BE2C (cell line): ENCODE measurements at places on chromosomes 12 and 14.

DNA sequence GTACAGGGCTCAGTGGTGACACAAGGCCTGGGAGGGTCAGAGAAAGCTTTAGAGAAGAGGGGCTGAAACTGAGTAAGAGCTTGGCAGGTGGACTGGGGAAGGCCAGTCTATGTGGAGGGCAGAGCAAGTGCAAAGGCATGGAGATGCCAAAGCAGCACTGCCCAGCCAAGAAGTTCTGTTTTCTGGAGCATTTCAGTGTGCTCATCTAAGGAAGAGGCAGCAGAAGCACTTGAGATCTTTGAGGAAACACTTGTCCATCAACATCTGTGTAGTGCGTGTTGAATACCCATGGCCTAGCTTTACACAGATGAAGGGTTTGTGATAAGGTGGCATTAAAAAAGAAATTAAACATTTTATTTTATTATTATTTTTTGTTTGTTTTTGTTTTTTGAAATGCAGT, 52.8 kb downstream of the FOS start:
- no peak for DNase-seq

GRCh38 chr12:25121916-25122315, 73.0 kb downstream of the DNAI7 start:
- no peak for DNase-seq

GRCh38 chr12:67797185-67797741, 148.7 kb downstream of the DYRK2 start:
- peak; percentile 13 for DNase-seq

GRCh38 chr14:39469094-39469710, 37.0 kb upstream of the FBXO33 start:
- DNase-seq, result peak; percentile 55

- DNase-seq, result no peak
These were observed 73.1 kb downstream of the RESF1 start for GRCh38 chr12:32032205-32032810.

DNA sequence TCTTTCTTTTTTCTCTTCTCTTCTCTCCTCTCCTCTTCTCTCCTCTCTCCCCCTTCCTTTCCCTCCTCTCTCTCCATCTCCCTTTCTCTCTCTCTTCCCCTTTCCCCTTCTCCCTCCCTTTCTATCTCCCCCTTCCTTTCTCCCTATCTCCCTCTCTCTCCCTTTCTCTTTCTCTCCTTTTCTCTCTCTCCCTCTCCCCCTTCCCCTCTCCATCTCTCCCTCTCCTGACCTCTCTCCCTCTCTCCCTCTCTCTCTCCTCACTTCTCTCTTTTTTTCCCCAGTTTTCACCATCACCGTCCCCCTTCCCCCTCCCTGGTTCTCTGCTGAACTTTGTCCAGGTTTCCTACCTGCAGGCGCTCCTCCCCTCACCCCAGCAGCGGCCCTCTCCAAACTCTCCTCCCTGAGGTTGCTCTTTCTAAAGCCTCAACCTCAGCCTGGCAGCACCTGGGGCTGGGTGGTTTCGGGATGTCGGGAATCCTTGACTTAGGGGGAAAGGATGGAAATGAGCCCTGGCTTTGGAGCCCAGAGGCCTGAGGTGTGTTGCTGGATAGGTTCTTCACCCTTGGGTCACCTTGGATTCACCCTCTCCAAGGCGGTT, 14.7 kb upstream of the TBX3 start:
- DNase-seq, result no peak

- no peak for DNase-seq
These were observed 50.6 kb upstream of the FUT8 start for GRCh38 chr14:65361920-65362319.

DNA sequence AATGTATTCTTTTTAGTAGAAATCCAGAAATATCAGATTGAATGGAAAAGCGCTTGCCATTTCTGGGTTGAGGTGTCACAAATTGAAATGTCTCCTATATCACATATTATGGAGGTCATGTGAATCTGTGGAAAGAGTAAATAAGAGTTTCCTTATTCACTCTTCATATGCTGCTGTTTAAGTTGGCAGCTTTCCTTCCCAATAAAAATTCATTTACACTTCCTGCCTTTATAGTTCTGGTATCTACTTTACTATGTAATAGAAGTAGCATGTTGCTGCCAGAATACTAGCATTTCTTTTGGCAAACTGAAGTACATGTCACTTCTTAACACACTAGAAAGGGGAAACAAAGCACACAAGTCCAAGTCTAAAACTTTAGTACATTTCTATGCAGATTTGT, 60.8 kb downstream of the SDR9C7 start:
- no peak for DNase-seq

GRCh38 chr12:106223485-106224354, 24.1 kb downstream of the CKAP4 start:
- peak; percentile 66 for DNase-seq

GRCh38 chr12:51421266-51421884, 3.3 kb upstream of the SLC4A8 start:
- peak; percentile 70 for DNase-seq

DNA sequence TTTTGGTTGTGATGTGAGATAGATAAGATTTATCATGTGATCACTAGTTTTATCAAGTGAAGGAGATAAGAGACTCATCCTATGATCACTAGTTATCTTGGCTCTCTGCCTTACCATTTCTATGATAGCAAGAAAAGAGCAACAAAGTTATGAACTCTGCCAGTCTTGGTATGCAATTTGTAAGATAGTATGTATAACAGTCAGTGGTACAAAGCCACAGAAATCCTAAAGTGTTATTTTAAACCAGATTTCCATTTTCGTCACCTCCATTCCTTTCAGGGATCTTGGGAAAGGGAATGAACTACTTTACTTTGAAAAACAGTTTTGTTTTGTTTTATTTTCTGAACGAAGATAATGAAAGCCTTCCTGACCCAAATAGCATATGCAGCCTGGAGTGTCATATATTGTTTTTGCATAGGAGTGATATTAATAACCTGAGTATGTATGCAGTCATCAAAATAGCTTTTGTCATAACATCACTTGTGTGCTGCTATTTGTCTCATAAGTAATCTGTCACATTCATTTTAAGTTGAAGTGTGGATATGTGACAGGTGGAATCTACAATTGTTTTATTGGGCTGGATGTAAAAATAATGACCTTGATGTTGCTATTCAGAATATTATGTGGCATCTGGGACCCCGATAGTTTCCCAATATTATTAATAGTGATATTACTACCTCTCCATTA, 35.0 kb downstream of the FLRT2 start:
- DNase-seq, result no peak

DNA sequence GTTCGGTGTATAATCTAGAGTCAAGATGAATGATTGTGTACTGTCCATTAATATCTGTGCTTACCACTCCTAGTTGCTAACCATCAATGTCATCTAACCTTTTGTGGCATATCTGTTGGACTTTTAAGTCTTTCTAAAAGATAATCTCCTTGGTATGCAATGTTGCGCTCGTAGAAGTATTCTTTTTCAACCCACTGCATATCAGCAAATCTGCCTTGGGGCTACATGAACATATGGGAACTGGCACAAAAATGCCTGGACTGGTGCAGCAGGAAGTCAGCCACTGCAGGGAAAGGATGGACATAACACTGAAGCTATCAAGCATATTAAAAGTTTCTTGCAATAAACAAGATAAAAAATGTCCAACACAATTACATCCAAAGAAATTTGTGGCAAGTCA, 124.3 kb upstream of the SLC38A4 start:
- DNase-seq, result no peak

DNA sequence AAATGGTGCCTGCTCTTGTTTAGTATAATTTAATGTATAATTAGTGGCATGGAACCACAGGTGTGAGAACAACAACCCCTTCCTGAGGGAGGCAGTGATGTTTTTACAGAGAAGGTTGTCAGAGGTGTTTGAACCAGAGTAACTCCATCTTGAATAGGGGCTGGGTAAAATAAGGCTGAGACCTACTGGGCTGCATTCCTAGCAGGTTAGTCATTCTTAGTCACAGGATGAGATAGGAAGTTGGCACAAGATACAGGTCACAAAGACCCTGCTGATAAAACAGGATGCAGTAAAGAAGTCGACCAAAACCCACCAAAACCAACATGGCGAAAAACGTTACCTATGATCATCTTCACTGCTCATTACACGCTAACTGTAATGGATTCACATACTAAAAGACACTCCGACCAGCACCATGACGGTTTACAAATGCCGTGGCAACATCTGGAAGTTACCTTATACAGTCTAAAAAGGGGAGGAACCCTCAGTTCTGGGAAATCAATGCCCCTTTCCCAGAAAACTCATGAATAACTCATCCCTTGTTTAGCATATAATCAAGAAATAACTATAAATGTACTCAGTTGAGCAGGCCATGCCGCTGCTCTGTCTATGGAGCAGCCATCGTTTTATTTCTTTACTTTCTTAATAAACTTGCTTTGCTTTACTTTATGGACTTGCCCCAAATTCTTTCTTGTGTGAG, 47.8 kb upstream of the LTA4H start:
- no peak for DNase-seq

DNA sequence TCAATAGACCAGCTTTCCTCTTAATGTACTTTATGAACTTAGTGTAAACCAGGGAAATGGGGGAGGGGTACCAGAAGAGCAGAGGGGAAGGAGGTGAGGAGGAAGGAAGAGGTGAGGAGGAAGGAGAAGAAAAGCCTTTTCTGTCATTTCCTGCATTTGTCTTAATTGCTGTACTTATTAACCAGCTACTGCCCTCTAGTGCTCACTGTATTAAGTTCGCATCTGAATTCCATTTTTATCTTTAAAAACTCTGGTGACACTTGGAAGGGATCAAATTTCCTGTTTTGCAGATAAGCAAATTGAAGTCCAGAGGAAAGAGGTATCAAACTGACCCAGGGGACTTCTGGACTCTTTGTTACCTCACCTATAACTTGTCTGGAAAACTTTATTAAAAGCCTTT, 22.2 kb downstream of the MANSC1 start:
- DNase-seq, result peak; percentile 19

- DNase-seq, result no peak
These were observed 58.8 kb downstream of the TMX1 start for GRCh38 chr14:51298895-51299294.

DNA sequence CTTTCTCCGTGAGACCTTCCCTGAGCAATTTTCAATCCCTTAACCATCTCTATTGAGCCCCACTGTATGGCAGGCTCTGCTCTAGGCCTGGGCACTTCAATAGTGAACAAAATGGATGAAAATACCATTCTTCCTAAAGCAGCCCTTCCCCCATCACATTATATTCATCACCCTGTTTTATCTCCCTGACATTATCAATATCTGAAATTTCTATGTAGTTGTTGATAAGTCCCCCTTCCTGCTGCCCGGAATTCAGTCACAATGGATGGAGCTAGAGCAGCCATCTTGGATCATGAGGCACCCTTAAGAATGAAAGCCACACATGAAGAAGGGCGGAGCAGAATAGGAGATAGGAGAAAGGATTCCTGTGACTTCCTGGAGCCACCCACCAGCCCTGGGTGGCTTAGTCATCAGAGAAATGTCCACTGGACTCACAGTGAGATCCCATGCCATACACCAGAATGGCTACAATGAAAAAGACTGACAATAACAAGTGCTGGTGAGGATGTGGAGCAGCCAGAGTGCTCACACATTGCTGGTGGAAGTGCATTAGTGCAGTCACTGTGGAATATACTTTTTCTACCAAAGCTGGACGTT, 33.9 kb downstream of the SCARB1 start:
- DNase-seq, result no peak

DNA sequence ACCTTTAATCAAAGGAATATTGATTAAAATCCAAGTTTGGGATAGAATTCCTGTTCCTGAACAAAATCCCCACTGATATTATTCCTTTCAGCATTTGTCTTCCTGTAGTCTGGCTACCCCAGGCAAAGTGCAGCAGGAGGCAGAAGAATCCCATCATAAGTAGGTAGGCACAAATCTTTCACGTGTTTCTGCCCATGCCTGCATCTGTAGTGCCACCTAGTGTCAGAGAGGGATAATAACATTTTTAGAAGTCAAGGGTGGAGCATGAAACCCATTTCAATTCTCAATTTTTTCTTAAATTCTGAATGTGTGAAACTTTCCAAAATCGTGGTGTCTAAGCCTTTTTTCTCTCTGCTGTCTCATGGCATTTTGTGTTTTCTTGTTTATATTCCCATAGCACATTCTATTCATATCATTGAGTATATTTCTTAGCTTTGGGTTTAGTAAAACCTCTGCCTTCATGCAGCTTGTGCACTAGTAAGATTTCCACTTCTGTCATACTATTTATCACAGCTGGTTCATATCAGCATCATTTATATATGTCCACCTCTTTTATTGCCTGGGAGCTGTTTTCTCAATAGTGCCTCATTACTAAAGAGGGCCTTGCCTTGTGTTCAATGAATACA, 47.8 kb upstream of the RERG start:
- peak; percentile 65 for DNase-seq

DNA sequence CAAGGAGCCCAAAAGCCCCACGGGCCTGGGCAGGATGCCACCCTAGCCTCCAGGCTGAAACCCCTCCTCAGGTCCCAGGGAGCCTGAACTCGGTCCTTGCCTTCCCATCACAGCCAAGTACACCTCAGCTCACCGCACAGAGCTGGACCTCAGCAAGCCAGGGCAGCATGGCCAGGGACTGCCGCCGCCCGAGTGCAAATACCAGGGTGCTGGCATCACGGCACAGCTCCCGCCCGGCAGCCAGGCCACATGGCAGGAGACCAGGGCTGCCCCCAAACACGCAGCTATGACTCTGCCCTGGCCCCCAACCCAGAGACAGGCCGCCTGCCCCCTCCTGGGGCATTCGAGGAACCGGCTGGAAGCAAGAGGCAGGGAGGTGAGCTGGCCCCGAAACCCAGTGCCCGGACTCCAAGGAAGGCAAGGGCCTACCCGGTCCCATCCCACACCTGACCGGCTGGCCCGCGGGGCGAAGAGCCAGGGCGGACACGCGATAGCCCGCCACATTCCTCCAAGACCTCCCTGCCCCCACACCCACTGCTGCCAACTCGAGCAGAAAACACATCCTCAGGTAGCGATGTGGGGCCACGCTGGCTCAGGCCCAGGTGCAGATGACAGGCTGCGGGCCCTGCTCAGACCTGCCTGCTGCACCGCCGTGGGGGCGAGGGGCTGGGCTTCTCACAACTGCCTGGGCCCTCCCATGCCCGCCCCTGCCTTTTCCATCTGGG, 2.7 kb downstream of the JAG2 start:
- no peak for DNase-seq

DNA sequence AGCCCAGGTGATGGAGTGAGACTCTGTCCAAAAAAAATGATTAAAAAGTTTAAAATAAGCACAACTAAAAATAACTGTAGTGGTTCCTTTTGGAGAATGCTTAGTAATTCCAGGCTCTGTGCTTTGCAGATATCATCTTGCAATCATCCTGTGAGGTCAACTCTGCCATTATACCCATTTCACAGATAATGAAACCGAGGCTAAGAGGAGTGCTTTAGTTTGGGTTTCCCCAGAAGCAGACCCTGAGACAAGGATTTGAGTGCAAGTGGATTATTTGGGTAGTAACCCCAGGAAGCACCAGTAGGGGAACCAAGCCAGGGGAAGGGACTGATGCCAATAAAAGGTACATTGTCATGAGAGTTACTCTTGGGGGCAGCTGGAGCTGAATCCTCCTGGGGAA, 44.7 kb downstream of the RIN3 start:
- DNase-seq, result no peak

- DNase-seq, result peak; percentile 20
These were observed 75.5 kb upstream of the DCD start for GRCh38 chr12:54723379-54724256.
